ENCODE measurements at places on chromosomes 16 and 17. TPM values are rescaled to one million over a fixed set of nuclear protein-coding genes. Genes with fewer than 3 reads are reported as not detected.

The UNKL gene
- total RNA-seq = 33.4 TPM

The OR4D1 gene
- total RNA-seq = 0.27 TPM

The TBC1D26 gene
- 0.24 TPM for total RNA-seq

The ZNF747 gene
- total RNA-seq = 7.2 TPM

The KRTAP16-1 gene
- total RNA-seq = not detected

The TEX14 gene
- total RNA-seq = 0.17 TPM

The KRT17 gene
- total RNA-seq = not detected

The SGCA gene
- 0.59 TPM for total RNA-seq

The SEZ6L2 gene
- 0.38 TPM for total RNA-seq

The FZD2 gene
- total RNA-seq = not detected

The SLFN12 gene
- 10.7 TPM for total RNA-seq

The NRN1L gene
- not detected for total RNA-seq

The NME4 gene
- total RNA-seq = 62.1 TPM

The HOXB8 gene
- not detected for total RNA-seq

The JUP gene
- 0.29 TPM for total RNA-seq

The CRYBA1 gene
- total RNA-seq = not detected
